Calu3 (cell line): ENCODE measurements at places on chromosomes 2 and 18. TPM values are rescaled to one million over a fixed set of nuclear protein-coding genes. Genes with fewer than 3 reads are reported as not detected.

The KCNIP3 gene
- 1.1 and 2.1 TPM in 2 replicates for total RNA-seq

The MYL1 gene
- total RNA-seq, result not detected in 2 replicates

The MYCN gene
- total RNA-seq, result 5.5 and 8.7 TPM in 2 replicates

The SYT4 gene
- total RNA-seq, result not detected in 2 replicates

DNA sequence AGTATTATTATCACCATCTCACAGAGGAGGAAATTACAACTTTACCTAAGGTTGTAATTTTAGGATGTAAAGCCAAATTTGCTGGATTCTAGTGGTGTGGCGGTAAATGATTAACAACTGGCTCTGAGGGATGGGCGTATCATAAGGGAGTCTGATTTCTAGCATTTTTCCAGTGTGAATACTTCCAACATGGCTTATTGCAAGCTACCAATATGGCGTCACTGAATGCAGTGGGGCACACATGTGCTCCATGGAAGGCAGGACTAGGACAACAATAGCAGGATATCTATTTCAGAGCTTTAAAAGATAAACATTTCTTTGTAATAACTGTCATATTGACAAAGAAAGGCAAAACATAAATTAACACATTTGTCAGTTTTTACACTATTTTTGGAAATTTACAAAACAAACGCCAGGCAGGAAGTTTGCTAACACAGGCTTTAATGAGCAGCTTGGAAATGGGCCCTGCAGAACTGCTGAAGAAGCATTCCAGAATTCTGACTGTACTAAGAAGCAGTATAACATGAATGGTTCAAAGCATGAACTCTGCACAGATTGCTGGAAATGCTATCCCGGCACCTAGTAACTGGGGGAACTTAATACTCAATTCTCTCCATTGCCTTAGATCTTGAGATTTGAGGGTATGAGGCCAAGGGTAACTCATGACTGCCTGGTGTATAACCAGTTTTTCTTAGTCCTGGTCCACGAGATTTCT, 439.3 kb upstream of the MAP2 start:
- peak; percentile 11 for DNase-seq

GRCh38 chr2:172252154-172252553, 149.5 kb upstream of the DLX2 start:
- no peak for DNase-seq

GRCh38 chr18:9422816-9423519, 52.3 kb upstream of the RALBP1 start:
- DNase-seq, result peak; percentile 87
